Stimulated activated CD4-positive, alpha-beta T cell treated with anti-CD3 and anti-CD28 coated beads, Interleukin-15, amount 100 ng/mL, for 1 hour (primary cell): ENCODE measurements at places on chromosomes 7 and 10.

DNA sequence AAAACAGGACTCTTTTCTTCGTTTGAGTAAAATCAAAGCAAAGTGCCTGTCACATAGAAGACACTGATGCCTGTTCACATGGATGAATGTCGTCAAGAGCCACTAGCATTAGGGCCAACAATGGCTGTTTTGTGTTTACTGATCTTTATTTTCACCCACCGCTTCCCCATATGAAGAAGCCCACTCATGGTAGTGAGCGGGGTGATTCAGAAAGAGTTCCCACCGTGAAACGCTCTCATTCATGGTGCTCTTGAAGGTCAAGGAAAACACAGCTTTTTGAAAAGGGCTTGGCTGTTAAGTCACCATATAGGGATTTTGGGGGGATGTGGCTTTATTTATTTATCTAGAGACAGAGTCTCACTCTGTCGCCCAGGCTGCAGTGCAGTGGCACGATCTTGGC is 12.5 kb downstream of the PROSER2 start:
- no peak for DNase-seq

DNA sequence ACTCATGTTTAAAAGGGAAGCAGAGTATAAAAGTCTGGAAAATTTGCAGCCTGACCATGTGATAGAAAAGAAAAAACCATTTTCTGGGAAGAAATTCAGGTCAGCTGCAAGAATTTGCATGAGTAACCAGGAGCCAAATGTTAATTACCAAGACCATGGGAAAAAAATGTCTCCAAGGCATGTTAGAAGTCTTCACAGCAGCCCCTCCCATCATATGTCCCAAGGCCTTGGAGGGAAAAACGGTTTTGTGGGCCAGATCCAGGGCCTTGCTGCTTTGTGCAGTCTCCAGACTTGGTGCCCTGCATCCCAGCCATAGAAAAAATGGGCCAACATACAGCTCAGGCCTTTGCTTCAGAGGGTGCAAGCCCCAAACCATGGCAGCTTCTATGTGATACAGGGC is 1019.6 kb upstream of the SORCS1 start:
- DNase-seq, result no peak

- DNase-seq, result no peak
Measured at GRCh38 chr10:48904861-48905260, 34.8 kb downstream of the LRRC18 start.

DNA sequence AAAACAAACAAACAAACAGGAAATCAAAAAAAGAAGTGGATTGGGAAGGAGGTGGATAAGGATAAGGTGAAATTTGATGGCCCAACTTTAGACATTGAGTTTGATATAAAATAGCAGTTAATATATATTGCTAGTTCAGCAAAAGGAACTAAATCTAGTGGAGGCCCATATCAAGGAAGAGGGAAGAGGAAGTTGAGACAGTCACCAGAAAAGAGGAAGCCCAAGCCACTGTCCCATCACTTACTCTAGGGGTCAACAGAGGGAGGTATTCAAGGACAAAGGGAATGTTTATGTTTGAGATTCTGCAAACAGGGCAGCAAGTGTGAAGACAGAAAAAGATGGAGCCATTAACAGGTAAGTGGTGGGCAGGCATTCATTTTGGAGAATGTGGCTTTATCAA is 3.7 kb downstream of the LAMTOR4 start:
- no peak for DNase-seq

DNA sequence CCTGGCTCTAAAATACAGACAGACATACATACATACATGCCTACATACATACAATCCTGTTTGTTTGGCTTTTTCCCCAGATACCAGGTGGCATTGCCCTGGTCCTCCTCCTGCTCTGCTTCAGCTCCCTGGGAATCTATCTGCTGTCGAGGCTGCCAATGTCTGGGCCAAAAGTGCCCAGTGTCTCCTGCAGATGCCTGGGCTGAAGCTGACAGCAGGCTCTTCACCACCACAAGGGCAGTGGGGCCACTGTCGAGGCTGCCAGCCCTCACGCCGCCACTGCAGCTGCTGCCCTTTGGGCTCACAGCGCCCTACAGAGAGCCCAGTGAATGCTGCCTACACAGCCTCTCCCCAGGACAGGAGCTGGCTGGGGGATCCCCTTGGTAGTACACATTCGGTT is 18.0 kb upstream of the STN1 start:
- no peak for DNase-seq

DNA sequence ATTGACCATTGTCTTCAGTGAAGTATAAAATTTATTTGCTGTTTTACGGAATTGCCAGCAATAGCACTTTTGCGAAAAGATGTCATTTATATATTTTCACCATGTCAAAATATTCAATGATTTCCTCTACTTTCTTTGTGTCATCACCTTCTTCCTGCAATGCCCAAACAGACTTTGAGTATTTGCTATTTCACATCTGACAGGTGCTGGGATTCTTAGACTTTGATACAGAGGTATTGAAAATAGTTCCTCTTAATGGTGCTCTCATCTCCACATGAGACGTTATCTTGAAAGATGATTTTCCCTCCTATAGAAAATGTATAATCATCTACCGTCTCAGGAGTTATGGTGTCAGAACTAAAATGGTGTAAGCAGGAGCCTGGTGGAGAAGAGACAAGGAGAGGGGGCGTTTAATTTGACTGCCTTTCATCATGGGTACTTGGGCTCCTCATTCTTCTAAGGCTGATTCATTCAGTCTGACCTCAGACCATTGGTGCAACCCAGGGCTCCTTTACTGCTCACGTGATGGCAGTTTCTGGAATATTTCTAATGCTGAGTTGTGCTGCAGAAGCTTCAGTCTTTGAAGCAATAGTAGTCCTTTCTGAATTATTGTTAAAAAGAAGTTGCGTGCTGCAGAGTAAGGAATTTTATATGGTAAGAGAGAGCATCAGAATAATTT is 404.6 kb downstream of the PHTF2 start:
- no peak for DNase-seq

DNA sequence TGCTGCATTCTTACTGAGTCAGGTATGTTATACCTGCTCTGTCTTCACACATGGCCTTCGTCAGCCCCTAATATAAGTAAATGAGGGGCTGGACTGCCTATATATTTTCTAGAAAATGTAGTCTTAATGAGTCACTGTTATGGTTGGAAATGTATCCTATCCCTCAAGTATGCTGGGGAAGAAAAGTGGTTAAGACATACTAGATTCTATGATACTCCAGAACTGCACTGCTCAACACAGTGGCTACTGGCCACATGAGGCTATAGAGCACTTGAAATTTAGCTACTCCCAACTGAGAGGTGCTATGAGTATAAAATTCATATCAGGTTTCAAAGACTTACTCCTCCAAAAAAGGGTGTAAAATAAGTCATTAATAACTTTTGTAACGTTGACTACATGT is 104.3 kb upstream of the STEAP1B start:
- no peak for DNase-seq

DNA sequence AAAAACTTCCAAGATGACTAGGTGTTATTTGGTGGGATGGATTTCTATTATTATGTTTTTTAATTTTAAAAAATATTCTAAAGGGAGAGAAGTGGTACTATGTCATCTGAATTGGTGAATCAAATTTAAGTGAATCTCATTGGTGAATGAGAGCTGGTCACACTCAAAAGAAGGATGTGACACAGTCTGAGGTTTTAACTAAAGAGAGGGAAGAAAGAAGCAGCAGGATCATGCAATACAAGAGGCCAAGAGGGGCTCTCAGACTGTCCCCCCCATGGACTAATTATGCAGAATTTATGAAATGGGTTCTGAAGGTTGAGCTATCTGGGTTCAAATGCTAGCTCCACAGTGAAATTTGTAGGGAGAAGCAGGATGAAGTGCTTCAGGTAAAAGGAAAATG is 16.2 kb downstream of the MACC1 start:
- DNase-seq, result no peak

DNA sequence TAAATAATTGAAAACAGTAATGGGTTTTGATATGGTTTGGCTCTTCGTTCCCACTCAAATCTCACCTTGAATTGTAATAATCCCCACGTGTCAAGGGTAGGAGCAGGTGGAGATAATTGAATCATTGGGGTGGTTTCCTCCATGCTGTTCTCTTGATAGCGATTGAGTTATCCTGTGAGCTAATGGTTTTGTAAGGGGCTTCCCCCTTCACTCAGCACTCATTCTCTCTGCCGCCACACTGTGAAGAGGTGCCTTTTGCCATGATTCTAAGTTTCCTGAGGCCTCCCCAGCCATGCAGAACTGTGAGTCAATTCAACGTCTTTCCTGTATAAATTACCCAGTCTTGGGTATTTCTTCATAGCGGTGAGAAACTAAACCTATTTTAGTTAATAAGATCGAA is 551.7 kb upstream of the POT1 start:
- no peak for DNase-seq

- no peak for DNase-seq
Measured at GRCh38 chr7:44045226-44046014, 918 bp downstream of the DBNL start.

- DNase-seq, result no peak
Measured at GRCh38 chr7:145490356-145490755, 626.2 kb upstream of the CNTNAP2 start.

- DNase-seq, result no peak
Measured at GRCh38 chr7:107810626-107811025, 7.6 kb upstream of the SLC26A3 start.

GRCh38 chr10:124064676-124065075 is 28.7 kb downstream of the CHST15 start:
- no peak for DNase-seq

- peak; percentile 67 for DNase-seq
Measured at GRCh38 chr7:104983578-104984539, 30.1 kb upstream of the KMT2E start.

DNA sequence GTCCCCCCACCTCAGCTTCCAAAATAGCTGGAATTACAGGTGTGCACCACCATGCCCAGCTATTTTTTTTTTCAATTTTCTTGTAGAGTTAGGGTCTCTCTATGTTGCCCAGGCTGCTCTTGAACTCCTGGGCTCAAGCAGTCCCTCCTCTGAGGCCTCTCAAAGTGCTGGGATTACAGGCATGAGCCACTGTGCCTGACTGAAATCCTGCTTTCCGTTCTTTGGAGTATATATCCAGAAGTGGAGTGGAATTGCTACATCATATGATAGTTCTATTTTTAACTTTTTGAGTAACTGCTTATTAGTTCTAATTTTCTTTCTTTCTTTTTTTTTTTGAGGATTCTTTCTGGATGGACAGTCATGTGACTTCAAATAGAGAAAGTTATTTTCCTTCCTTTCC is 62.9 kb upstream of the ZMIZ2 start:
- DNase-seq, result no peak

GRCh38 chr10:128908499-128908898 is 558.5 kb upstream of the MGMT start:
- no peak for DNase-seq

- no peak for DNase-seq
Measured at GRCh38 chr10:70169649-70170364, 507 bp downstream of the SAR1A start.

GRCh38 chr10:58157076-58157766 is 110.5 kb downstream of the IPMK start:
- DNase-seq, result no peak

- DNase-seq, result no peak
Measured at GRCh38 chr7:50648076-50648475, 82.9 kb upstream of the DDC start.

DNA sequence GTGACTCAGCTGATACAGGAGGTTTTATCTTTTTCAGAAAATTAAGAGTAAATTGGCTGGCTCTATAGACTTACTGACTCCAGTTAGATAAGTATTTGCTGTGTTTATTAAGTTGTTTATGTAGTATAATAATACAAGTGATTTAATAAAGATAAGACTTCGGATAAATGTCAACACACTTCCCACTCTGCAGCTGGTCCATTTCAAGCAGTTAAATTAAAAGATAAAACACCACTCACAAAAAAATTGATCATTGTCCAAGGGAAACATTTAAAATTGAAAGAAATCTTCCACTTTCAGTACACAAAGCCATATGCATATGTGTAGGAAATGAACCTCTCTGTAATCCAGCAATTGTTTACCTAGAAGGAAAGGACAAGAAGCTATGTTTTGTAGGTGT is 106.1 kb upstream of the SP8 start:
- DNase-seq, result no peak

- no peak for DNase-seq
Measured at GRCh38 chr10:52906046-52906445, 133.5 kb upstream of the MBL2 start.

DNA sequence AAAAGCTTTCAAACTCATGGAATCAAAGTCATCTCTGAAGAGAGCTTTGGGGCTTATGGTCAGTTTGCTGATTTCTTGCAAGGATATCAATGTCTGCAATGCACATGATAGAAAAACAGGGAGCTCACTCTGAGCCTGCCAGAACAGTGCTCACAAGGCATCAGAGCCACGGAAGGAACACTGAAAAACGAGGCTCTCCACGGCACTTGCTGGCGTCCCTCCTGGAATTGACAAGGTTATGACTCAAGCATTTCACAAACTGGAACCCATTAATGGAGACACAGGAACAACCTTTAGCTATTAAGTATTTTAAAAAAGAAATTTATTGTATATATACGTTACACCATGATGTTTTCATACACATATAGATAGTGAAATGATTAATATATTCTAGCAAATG is 266.3 kb downstream of the KCND2 start:
- DNase-seq, result no peak

- DNase-seq, result no peak
Measured at GRCh38 chr10:72729528-72729927, 37.6 kb downstream of the MCU start.

DNA sequence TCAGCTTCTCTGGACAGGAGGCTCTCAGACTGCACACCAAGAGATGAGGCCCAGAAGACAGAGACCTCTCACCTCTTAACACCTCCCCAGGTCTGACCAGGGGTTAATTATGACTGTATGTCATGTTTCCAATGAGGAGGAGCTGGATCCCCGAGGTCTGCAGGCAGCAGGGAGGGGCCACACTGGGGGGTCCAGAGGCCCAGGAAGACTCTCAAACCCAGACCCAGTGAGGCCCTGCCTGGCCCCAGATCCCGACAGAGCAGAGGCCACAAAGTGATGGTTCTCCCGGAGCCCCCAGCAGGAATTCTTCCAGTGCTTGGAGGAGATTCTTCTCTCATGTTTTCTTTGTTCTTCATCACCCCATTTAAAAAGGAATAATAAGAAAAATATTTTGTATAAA is 28.8 kb downstream of the PTPRN2 start:
- DNase-seq, result no peak

DNA sequence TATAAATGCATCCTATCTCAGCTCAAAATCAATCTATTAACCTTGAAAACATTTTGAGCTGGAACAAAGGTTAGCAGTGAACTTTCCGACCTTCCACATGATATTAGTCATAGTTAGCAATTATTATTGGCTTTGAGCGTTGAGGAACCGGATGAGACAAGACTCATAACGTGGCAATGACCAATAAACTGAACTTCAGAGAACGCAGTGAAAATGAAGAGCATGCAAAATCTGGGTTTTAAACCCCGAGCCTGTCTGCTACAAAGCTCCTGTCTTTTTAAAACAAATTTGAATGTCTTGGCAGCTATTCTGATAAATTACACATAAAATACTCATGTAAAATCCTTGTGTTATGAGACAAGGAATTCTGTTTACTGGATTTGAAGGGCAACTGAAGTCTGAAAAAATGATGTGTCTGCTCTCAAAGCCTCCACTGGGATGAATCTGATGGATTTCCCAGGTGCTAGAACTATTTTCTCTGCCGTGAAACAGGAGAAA is 74.7 kb upstream of the ITGB1 start:
- no peak for DNase-seq

GRCh38 chr7:20411372-20411771 is 80.7 kb downstream of the ITGB8 start:
- no peak for DNase-seq

GRCh38 chr7:127759945-127760421 is 108.0 kb downstream of the SND1 start:
- no peak for DNase-seq

GRCh38 chr10:104966563-104967297 is 325.6 kb downstream of the SORCS3 start:
- no peak for DNase-seq
